ENCODE measurements at places on chromosomes 7 and 10. TPM values are rescaled to one million over a fixed set of nuclear protein-coding genes. Genes with fewer than 3 reads are reported as not detected.

The GNAT3 gene
- not detected for total RNA-seq

DNA sequence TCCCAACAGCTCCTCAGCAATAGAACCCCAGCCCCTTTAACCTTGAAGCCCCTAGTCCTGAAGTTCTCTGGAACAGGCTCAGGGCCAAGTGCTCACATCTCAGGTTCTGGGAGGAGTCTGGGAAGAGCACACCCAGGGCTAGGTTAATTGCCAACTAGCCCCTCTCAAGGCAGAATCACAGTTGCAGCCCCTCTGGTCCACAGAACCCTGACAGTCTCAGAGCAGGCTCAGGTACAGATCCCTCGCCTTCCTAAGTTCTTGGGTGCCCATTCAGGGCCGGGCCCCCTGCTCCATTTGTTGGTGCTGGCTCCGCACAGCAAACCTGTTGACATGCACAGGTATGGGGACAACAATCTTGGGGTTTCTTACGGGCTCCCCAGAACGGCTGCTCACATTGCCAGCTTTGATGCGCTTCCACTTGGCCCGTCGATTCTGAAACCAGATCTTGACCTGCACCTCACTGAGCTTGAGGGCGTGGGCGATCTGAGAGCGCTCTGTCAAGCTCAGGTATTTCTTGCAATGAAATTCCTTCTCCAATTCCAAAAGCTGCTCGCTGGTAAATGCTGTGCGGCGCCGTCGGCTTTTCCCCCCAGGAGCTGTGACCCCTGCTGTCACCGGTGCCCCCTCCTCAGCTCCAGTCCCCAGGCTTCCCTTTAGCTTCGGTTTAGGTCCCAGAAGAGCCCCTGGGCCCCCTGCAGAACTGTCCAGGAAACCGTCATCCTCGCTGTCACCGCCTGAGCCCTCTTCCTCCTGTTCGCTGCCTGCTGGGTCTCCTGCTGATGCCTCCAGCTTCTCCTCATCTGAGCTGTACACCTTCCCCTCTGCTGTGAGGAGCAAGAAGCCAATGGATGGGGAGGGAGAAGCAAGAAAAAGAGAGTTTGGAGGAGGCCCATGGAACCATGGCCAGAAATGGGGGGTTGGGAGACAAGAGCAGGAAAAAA, 18.9 kb downstream of the GBX1 start:
- DNase-seq, result no peak
- no peaks in the 10 kb centered on the region for H3K4me1 ChIP-seq
- H3K27me3 ChIP-seq, result peaks cover 11% of the 10 kb centered on the region
- no peak overlapping the region for H3K27ac ChIP-seq
- no peaks in the 10 kb centered on the region for H3K36me3 ChIP-seq

DNA sequence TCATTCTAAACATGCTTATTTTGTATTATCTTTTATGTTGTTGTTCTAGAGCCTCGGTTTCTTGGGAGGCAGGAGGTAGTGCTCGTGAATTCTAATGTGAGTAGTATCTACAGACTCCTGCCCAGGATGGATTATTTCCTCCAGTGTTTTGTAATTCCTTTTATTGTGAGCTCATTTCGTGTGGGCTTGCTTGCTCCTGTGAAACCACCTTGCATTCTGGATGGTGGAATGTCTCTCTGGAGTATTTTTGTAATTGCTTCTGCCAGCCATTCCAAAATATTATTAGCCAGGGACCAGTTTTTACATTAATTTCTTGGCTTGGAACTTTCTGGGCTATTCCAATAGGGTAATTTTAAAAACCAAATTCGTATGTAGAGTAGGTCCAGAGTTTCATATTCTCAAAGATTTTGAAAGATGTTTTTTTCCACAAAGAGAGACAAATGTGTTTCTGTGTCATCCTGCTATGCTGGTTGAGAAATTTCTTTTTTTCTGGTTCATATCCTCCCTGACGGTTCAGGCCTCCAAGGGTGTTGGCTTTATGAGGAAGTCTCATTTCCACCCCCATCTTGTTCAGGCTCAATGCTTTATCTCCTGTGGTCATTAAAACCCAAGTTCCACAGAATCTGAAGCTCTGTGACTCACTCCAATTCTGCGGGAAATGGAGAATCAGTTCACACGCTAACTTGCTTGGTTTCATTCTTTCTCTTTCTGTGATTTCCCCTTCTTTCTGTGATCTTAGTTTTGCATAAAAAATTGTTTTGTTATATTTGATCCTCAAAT, 41.7 kb upstream of the CALD1 start:
- H3K27ac ChIP-seq, result no peak overlapping the region
- no peaks in the 10 kb centered on the region for H3K27me3 ChIP-seq
- no peak for DNase-seq
- H3K4me1 ChIP-seq, result no peaks in the 10 kb centered on the region
- no peaks in the 10 kb centered on the region for H3K36me3 ChIP-seq

The INSYN2A gene
- total RNA-seq, result not detected
